ENCODE measurements at places on chromosomes 4 and X. TPM values are rescaled to one million over a fixed set of nuclear protein-coding genes. Genes with fewer than 3 reads are reported as not detected.

DNA sequence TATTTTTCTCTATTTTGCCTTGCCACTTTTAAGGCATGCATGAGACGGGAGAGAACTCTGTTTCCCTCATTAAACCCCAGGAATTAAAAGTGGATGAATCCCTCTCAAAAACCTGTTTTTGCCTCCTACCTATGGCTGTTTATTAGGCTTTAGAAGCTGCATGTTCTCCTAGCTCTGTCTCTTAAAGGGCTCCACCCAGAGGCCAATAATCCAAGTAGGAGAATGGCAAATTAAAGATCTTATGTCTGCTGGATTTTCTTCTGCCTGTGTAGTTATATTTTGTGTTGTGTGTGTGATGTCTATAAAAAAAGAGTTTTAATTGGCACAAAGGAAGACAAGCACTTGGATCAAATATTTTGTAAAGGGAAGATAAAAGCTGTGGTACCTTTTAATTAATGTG lies 32.4 kb downstream of the MAGEC1 start:
- no peak for DNase-seq

DNA sequence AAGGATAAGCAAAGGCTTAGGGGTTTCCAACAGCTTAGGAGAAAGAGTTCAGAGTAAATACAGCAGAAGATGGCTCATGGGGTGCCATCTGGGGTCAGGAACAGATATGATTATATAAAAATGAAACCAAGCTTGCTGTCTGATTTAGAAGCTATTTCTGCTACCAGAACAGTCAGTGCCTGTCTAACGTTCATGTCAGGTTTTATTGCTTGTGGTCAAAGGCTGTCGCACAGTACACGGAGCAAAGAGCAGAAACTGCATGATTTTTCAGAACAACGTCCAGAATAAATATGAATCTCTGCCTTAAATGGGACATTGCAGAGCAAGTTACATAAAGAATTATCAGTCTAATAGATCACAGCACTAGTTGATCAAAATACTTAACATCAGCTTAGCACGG lies 17.4 kb downstream of the CETN2 start:
- DNase-seq, result no peak

Gene DMRTC1B
- not detected for total RNA-seq

Gene CLIC2
- not detected for total RNA-seq

Gene ABLIM2
- total RNA-seq, result not detected

- DNase-seq, result no peak
Observed at GRCh38 chr4:166202991-166203390, 330.0 kb downstream of the TLL1 start.

Gene ELF4
- 27.3 TPM for total RNA-seq

DNA sequence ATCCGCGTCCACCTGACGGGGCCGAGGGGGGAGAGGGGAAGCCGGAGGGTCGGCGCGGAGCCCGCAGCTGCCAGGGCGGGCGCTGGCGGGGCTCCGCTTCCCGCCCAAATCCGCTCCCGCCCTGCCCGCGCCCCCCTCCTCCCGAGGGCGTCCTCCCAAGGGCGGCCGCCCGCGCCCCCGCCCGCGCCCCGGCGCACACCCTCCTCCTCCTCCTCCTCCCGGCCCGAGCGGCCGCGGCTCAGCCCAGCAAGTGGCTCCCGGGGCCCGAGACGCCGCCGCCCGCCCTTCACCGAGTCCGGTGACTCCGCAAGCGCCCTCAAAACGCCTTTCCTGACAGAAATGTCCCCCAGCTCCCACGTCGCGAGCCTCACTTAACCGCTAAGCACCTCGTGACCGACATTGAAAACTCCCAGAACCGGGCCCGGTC lies 487 bp downstream of the HMGB2 start:
- DNase-seq, result peak; percentile 72

DNA sequence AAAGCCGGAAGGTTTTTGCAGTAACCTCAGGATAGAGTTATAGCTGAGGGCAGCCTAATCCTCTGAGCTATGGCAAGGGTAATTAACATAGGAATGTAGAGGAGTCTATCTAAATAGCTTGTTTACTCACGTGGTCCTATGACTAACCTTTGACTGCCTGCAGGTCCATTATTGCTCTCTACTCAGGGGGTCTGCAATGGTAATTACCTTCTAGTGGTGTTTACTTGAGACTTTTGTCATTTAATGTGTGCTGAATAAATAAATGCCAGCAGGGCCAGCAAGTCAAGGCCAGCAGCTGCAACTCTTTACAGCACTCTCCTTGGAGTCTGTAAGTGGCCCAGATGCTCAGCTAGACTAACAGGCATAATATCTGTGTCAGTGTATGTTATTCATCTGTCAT lies 212.7 kb upstream of the FMR1 start:
- DNase-seq, result no peak

Gene SLC6A8
- not detected for total RNA-seq

Gene MCUB
- total RNA-seq, result 64.4 TPM

Gene AMOT
- 6.8 TPM for total RNA-seq
